ENCODE measurements at places on chromosomes 7 and 10. TPM values are rescaled to one million over a fixed set of nuclear protein-coding genes. Genes with fewer than 3 reads are reported as not detected.

CRTAC1 gene
- not detected for total RNA-seq

DNA sequence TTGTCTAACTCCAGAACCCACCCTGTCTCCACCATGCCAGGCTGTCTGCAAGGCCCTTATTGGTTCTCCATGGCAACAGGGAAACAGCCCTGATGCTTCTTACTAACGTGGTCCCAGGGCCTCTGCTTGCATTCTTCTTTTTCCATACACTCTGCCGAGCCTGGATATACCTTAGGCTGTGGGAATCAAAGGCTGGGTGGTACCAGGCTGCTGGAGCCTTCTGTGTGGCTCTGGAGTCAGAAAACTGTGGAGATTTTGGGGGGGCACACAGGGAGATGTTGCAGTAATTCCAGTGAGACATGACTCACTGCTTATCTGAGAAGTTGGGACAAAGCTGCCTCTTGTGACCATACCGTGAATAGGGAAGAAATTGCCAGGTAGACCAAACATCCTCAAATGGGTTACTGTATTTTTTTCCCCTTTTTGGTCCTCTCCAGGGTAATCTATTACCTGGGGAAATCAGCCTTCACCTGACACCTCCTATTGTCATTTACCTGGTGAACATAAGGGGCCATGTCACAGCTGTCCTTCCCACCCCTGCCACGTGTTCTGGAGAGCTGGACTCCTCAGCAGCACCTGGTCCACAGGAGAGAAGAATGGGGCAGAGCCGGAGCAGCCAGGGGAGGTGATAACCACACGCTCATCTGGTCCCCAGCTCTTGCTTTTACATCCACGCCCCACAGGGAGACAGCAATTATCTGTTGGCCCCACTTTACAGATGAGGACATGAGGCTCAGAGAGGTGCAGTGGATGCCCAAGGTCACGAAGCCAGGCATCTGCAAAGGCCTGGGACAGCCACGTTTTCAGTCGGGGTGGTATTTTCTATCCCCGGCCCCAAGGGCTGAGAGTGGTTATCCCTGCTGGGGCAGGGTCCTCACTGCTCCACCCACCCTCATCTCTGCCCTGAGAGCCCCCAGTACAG is 4.6 kb downstream of the CHST3 start:
- no peak for DNase-seq
- peaks cover 4% of the 10 kb centered on the region for H3K27me3 ChIP-seq
- no peak overlapping the region for H3K27ac ChIP-seq
- no peaks in the 10 kb centered on the region for H3K36me3 ChIP-seq
- no peaks in the 10 kb centered on the region for H3K4me1 ChIP-seq

GRCh38 chr7:143375298-143376034 is 5.7 kb upstream of the ZYX start:
- H3K27ac ChIP-seq = peak overlapping the region; percentile 60
- no peak for DNase-seq
- no peaks in the 10 kb centered on the region for H3K27me3 ChIP-seq
- peak overlapping the region; percentile 24 for H3K4me3 ChIP-seq
- peaks cover 69% of the 10 kb centered on the region for H3K4me1 ChIP-seq

DNA sequence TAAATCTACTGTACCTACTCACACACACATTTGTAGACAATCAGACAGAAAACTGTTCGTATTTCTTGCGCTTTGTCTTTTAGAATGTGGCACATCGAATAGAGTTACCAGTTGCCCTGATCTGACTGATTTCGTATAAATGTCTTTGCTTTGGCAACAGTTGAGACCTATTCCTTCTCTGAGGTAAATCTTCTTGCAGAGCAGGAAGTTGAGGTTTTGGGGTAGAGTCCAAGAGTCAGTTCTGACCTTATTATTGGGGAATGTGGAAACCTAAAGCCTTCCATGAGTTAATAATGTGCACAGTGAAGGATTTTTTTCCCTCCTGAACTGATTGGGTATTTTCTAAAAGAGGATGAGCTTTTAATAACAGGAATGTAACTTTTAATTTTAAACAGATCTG is 135.3 kb downstream of the KIAA1217 start:
- DNase-seq = no peak
- no peaks in the 10 kb centered on the region for H3K36me3 ChIP-seq
- H3K4me1 ChIP-seq = no peaks in the 10 kb centered on the region
- H3K4me3 ChIP-seq = no peak overlapping the region
- no peak overlapping the region for H3K27ac ChIP-seq
- H3K27me3 ChIP-seq = no peaks in the 10 kb centered on the region

DNA sequence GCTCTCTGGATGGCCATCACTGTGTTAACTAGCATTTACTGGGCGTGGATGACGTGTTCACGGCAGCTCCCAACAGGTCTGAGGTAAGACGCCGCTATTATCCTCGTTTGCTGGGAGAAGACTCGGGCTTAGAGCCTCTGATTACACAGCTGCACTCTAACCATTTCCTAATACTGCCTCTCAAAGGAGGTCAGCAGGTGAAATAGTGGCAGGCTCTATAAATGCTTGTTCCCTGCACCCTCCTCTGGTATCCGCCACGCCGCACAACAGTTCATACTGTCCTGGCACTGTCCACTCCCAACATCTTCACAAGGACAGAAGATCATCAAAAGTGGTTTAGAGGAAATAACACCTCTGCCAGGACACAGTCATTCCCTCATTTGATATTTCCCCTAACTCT is 28.3 kb downstream of the HIPK2 start:
- no peaks in the 10 kb centered on the region for H3K27me3 ChIP-seq
- no peak overlapping the region for H3K4me3 ChIP-seq
- no peak overlapping the region for H3K27ac ChIP-seq

AGMO gene
- total RNA-seq = not detected

DNA sequence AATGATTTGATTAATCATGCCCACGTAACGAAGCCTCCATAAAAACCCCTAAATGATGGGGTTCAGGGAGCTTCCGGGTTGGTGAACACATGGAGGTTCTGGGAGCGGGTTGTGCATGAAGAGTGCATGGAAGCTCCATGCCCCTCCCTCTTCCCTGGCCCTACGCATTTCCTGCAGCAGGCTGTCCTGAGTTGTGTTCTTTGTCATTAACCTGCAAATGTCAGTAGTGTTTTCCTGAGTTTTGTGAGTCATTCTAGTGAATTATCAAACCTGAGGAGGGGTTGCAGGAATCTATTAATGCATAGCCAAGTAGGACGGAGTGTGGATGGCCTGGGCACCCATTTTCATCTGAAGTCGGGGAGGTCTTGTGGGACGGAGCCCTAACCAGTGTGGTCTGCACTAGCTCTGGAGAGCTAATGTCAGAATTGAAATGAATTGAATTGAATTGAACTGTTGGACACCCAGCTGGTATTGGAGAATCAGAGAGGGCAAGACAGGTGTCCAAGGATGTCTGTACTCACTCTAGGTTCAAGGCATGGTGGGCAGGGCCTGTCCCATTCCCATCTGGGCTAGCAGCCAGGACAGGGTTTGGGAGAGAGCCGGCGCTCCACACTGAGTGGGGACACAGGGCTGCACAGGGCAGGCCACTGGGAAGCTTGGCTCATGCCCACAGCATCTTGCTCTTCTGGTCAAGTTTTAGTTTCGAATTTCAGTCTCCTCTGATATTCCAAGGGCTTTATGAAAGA is 22.3 kb upstream of the ARHGAP22 start:
- no peaks in the 10 kb centered on the region for H3K27me3 ChIP-seq
- H3K27ac ChIP-seq = no peak overlapping the region
- DNase-seq = no peak
- H3K4me1 ChIP-seq = no peaks in the 10 kb centered on the region

- H3K4me1 ChIP-seq = no peaks in the 10 kb centered on the region
- H3K27ac ChIP-seq = no peak overlapping the region
- H3K27me3 ChIP-seq = no peaks in the 10 kb centered on the region
- no peaks in the 10 kb centered on the region for H3K36me3 ChIP-seq
- no peak overlapping the region for H3K4me3 ChIP-seq
Observed at GRCh38 chr10:71685554-71686232, 33.9 kb downstream of the C10orf105 start.

DNA sequence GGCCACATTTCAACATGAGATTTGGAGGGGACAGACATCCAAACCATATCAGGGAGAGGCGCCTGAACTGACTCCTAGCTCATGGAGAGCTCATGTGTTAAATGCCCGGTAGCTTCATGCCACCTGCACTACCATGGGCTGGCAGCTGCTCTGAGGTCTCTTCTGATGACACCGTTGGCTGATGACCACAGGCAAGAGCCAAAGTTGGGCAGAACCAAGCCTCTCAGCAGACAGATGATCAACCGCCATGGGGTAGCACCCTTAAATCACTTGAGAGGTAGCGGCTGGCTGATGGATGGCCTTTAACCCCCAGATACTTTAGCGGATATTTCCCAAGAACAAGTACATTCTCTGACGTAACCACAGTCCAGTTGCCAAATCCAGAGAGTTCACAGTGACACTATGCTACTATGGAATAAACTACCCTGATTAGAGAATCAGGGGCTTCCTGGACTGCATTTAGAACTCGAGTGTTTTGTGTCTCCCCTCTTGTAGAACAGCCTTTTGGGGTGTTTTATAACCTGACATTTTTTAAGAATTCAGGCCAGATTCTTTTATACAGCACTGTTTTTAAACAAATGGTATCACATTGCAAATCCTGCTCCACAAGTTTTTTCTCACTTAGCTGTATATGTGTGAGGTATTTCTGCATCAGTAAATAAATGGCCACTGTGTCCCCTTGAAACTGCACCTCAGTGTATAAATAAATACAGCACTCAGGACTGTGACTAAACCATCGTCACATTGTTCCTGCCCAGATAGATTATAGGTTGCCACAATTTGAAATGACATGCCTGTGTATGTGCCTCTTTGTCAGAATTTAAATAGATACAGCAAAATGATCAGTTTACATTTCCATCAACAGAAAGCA is 30.8 kb upstream of the DRGX start:
- no peak overlapping the region for H3K27ac ChIP-seq
- no peak overlapping the region for H3K4me3 ChIP-seq
- no peaks in the 10 kb centered on the region for H3K27me3 ChIP-seq
- DNase-seq = no peak
- H3K4me1 ChIP-seq = no peaks in the 10 kb centered on the region
- no peaks in the 10 kb centered on the region for H3K36me3 ChIP-seq

GRCh38 chr10:71509444-71509843 is 112.7 kb downstream of the CDH23 start:
- no peak overlapping the region for H3K27ac ChIP-seq
- no peak for DNase-seq
- H3K4me1 ChIP-seq = no peaks in the 10 kb centered on the region
- H3K4me3 ChIP-seq = no peak overlapping the region
- no peaks in the 10 kb centered on the region for H3K36me3 ChIP-seq

GRCh38 chr7:128360359-128360678 is 1.2 kb downstream of the PRRT4 start:
- no peaks in the 10 kb centered on the region for H3K36me3 ChIP-seq
- H3K4me3 ChIP-seq = no peak overlapping the region
- no peak overlapping the region for H3K27ac ChIP-seq
- no peaks in the 10 kb centered on the region for H3K4me1 ChIP-seq
- no peak for DNase-seq

DNA sequence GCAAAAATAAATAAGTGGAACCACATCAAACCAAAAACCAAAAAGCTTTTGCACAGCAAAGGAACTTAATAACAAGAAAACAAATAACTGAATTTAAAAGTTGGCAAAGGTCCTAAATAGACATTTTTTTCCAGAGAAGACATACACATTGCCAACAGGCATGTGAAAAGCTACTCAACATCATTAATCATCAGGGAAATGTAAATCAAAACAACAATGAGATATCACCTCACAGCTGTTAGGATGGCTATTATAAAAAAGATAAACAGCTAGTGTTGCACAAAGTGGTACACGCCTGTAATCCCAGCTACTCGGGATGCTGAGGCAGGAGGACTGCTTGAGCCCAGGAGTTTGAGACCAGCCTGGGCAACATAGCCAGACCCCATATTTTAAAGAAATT is 2.2 kb upstream of the SUN3 start:
- DNase-seq = no peak
- no peaks in the 10 kb centered on the region for H3K36me3 ChIP-seq
- no peak overlapping the region for H3K27ac ChIP-seq
- peaks cover 3% of the 10 kb centered on the region for H3K27me3 ChIP-seq
- H3K4me3 ChIP-seq = no peak overlapping the region
- peaks cover 4% of the 10 kb centered on the region for H3K4me1 ChIP-seq

COL13A1 gene
- not detected for total RNA-seq

- peak overlapping the region; percentile 59 for H3K27ac ChIP-seq
- H3K36me3 ChIP-seq = no peaks in the 10 kb centered on the region
- no peak for DNase-seq
- no peaks in the 10 kb centered on the region for H3K27me3 ChIP-seq
Observed at GRCh38 chr10:87504307-87504639, 420 bp upstream of the MINPP1 start.

DNA sequence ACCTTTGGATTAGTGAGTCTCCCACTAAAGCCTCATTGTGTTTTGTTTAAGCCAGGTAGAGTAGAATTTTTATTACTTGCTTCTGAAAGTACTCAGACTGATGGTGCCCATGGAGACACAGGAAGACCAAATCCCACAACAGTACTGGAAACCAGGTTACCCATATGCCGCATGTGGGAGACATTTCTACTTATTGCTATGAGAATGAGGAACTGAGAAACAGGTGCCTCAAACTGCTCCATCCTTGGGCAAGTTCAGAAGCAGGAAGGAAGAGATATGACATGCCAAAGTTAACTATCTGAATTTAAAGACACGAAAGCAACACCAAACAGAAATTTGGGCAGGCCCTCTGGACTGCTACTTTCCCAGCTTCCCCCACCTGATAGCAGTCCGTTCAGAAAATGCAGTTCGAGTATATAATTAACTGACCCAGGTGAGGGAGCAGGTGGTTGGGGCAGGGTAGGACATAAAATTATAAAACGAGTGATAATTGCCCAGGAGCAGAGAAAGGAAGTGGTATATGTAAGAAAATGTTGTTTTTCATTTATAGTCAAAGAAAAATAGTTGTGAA is 382.3 kb upstream of the MTPN start:
- H3K36me3 ChIP-seq = no peaks in the 10 kb centered on the region
- no peak for DNase-seq
- no peak overlapping the region for H3K27ac ChIP-seq

DNA sequence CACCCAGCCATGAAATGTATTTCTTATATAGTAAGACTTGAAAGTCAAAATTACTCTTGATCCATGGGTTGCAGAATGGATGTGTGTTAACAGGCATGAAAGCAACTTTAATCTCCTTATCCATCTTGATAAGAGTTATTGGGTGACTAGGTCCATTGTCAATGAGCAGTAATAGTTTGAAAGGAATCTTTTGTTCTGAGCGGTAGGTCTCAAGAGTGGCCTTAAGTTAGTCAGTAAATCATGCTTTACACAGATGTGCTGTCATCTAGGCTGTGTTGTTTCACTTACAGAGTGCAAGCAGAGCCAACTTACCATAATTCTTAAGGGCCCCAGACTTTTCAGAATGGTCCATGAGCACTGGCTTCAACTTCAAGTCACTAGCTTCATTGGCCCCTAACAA is 51.2 kb downstream of the KIAA1549 start:
- no peaks in the 10 kb centered on the region for H3K4me1 ChIP-seq
- H3K27ac ChIP-seq = no peak overlapping the region
- no peak for DNase-seq
- no peaks in the 10 kb centered on the region for H3K36me3 ChIP-seq
- H3K4me3 ChIP-seq = no peak overlapping the region

OR2A5 gene
- not detected for total RNA-seq

Data from naive thymus-derived CD4-positive, alpha-beta T cell (primary cell).